ENCODE measurements at places on chromosomes 7 and 10.

DNA sequence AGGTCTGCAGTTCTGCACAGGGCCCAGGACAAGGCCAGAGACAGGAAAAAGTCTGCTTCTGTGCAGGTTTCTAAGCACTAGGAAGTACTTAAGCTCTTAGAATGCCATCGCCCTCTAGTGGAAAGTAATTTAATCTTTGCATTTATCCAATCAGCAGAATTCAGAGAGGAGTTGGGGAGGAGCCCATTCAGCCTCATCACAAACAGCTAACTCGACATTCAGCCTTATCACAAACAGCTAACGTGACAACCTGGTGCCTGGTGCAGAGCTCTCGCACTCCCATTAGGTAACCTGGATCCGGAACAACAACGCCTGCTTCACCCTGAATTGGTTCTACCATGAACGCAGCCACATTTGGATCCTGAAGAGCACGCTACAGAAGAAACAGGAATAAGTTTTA lies 15.2 kb downstream of the OAT start:
- DNase-seq: peak; percentile 45

- DNase-seq: no peak
These were observed 1.8 kb downstream of the SNCG start for GRCh38 chr10:86960003-86960862.

- peak; percentile 60 for DNase-seq
These were observed 166.6 kb upstream of the KLF14 start for GRCh38 chr7:130900471-130901076.

DNA sequence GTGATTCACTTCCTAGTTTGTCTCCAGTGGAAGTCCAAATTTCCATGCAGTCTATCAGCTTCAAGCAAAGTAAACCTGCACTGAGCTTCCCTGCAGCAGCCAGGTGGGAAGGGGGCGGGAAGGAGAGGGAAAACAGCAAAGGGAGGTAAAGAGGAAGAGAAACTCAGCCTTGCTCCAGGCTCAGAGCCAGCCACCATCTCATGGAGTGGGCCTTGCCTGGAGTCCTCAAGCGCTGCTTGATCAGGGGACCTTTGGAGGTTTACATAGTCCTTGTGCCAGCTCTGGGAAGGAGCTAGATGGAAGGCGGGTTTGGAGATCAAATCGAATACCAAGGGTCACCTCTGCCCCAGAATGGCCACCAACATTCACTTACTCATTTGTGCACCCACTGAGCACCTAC lies 7.4 kb downstream of the CRTAC1 start:
- no peak for DNase-seq

GRCh38 chr7:134932707-134933370 lies 53.5 kb upstream of the AGBL3 start:
- no peak for DNase-seq

GRCh38 chr10:51770709-51771108 lies 71.3 kb upstream of the CSTF2T start:
- DNase-seq: no peak

GRCh38 chr10:106992055-106992454 lies 172.5 kb downstream of the SORCS1 start:
- DNase-seq: no peak

- no peak for DNase-seq
These were observed 223.7 kb downstream of the LHFPL3 start for GRCh38 chr7:104552102-104552501.

GRCh38 chr7:124635416-124635815 lies 130.2 kb downstream of the GPR37 start:
- no peak for DNase-seq

GRCh38 chr7:114128880-114129279 lies 210.1 kb upstream of the PPP1R3A start:
- DNase-seq: no peak

DNA sequence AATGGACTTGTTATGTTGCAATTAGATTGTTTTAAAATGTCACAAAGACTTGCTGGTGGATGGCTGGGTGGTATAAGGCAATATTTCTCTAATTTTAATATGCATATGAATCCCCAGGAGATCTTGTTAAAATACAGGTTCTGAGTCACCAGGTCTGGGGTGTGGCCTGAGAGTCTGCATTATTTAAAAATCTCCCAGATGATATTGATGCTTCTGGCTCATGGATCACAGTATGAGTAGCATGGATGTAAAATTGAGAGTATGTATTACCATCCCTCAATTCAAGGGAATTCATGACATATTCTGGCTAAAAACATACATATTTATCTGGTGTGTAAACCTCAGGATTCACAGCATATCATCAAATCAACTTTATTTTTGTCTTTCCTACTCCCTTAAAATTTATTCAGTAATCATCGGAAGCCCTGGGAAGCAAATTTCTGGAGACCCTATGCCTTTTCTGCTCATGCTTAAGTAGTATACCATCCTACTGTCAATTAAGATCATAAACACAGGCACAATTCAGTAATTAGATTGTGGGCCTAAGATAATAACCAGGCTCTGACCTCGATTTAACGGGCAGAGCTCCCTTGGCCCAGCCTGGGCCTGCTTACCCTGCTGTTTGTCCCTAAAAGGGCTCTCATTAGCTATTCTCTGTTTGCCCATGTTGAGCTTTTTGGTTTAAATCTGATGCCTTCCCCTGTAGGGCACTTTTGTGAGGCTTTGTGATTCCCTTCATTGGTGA lies 29.6 kb upstream of the ICA1 start:
- no peak for DNase-seq

GRCh38 chr10:125226005-125226404 lies 65.6 kb upstream of the CTBP2 start:
- DNase-seq: no peak

- no peak for DNase-seq
These were observed 29.9 kb downstream of the HEPACAM2 start for GRCh38 chr7:93196336-93196735.

DNA sequence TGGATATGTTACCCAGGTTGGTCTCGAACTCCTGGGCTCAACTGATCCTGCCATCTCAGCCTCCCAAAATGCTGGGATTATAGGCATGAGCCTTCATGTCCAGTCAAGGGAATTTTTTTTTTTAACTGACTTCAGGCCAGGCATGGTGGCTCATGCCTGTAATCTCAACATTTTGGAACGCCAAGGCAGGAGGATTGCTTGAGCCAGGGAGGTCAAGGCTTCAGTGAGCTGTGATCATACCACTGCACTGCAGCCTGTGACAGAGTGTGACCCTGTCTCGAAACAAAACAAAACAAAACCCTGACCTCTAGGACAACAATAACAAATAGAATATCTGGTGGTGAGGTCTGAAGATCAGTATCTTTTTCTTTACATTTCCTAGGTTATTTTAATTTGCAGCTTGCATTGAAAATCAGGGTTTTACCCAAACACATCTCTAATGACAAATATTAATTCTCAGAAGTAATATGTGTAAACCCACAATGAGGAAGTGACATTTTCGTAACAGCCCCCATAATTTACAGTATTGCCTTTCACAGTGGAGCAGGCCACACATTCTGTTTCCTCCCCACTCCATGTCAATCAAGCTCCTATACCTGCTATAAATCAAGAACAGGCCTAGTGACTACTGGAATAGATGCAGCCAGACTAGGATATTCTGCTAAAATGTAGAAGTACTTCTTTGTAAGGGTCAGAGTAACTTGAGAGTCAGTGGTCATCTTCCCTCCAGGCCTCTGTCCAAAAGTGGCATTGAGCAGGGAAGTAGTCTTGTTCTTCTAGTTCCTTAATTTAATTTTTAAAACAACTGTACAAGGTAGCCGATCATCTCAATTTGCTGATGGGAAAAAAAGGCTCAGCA lies 43.3 kb upstream of the ECHDC3 start:
- no peak for DNase-seq

- DNase-seq: no peak
These were observed 270.5 kb downstream of the CREB5 start for GRCh38 chr7:28682801-28683200.

DNA sequence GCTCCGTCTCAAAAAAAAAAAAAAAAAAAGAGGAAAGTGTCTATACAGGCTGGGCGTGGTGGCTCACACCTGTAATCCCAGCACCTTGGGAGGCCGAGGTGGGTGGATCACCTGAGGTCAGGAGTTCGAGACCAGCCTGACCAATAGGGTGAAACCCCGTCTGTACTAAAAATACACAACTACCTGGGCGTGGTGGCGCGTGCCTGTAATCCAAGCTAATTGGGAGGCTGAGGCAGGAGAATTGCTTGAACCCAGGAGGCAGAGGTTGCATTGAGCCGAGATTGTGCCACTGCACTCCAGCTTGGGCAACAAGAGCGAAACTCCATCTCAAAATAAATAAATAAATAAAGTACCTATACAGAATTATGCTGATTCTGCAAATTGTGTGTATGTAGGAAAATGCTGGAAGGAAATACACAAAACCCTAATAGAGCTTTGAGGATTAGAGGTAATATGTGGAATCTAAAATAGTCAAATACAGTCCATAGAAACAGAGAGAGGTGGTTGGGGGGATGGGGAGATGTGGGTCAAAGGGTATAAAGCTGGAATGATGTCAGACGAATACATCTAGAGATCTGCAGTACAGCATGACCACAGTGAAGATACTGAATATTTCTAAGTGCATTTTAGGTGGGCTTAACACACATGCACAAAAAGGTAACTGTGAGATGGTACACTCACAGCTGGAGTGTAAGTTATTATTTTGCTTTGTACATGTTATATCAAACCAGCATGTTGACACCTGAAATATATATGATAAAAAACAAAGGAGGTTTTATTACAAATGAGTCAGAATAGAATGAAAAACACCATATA lies 174.5 kb upstream of the KLF14 start:
- peak; percentile 92 for DNase-seq

GRCh38 chr10:16847644-16848043 lies 30.4 kb upstream of the RSU1 start:
- no peak for DNase-seq

GRCh38 chr10:70477661-70478162 lies 855 bp upstream of the PALD1 start:
- DNase-seq: no peak

DNA sequence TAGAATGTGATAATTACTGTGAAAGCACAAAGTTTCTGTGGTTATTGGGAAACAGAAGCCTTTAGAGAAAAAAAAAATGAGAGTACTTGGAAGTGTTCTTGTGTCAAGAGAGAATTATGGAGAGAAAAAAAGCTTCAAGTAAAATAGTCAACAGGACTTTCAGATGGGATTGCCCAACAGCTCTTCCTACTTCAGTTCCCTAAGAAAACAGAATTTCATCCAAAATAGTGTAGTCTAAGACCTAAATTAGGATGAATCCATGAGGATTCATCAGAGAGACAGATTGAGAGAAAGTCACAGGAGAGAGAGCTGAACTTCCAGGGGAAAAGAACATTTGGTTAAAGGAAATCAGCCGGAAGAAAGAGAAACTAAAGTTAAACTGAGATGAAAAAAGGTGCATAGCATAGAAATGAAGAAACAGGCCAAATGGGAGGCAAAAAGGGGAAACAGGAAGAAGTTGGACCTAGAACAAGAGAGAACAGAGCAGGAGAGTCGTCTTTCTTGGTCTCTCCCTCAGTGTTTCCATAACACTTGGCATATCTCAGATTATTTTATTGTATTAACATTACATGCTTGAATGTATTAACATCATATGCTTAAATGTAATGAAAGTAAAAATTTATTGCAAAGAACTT lies 2.5 kb downstream of the SCIN start:
- no peak for DNase-seq

GRCh38 chr7:92632791-92633190 lies 42.6 kb upstream of the FAM133B start:
- DNase-seq: no peak

DNA sequence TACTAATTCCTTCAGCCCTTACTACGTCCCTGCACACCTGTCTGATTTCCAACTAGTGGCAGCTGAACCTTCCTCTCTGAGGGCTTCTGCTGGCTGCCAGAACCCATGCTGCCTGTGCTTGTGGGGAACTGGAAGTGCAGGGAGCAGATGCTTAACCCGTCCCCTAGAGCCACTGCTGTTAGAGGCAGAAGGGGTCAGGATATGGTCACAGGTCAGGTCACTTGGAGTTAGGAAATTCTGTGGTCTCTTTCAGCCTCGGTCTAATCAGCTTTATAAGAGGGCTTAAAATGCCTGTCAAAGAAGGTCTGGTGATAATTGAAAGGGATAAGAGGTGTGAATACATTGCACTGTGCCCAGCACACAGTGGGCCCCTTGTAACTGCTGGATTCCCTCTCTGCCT lies 82.0 kb downstream of the PLPP4 start:
- DNase-seq: no peak

DNA sequence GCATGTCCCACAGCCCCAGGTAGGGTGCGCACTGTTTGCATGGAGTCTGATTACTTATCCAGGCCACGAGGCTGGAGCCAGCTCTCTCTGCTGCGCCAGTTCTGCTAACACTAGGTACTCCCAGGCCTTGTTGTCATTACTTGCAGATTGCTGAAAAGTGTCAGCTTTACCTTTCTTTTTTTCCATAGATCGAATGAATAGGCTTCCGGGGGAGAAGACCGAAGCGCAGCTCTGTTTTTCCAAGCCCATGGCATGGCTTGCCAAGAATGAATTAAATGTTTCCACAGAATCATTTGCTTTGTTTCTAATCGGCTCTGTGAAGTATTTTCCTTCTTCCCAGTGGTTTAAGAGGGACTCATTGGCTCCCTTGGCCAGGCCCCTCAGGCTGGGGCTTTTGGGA lies 285.8 kb downstream of the BMPER start:
- DNase-seq: no peak

DNA sequence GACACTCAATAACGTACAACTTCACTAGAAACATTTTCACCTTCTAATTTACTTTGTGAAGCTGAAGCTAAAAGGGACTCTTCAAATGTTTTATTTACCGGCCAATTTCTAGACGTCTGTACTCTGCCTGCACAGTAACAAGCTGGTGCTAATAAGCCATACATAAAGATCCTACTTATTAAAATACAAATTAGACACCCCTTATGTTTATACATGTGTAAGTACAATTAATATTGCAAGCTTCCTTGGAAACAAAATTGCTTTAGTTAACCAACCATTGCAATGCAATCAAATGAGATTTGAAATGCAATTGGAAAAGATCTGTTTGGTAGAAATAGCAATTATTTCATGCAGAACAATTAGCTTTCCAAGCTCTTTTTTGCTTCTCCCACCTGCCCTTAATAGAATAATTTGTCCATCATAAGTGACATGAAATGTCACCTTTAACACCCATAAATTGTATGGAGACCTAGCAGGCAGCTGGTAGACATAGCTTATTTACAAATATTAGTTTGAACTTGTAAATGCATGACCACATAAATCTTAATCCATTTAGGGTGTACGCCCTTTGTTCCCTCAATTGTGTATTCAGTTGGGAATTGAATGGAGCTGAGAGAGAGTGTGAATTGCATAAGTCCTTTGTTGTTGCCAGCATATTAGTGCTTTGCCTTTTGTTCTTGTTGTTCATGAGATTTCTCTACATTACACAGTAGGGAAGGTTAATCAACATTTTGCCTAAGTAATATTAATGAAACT lies 277.1 kb downstream of the CACNA2D1 start:
- DNase-seq: no peak

GRCh38 chr7:152402384-152403250 lies 33.2 kb downstream of the KMT2C start:
- DNase-seq: no peak

All from Panc1 (cell line).